ENCODE measurements at places on chromosomes 7 and 10.

DNA sequence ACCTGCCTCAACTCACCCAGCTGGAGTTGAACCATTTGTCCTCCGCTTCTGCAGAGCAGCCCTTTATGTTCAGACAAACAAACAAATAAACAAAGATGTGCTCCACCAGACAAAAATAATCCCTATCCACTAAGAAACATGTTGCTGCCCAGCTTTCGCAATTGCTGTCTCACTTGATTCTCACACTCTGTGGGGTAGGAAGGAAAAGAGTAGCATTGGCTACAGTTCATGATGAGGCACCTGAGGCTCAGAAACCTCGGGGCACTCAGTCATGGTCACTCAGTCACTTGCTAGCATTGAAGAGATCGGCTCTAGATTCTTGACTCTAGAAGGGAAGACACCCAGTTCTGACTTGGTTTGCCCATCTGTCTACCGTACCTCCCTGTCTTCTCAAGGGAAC, 88.0 kb upstream of the ZMIZ1 start:
- DNase-seq, result no peak

GRCh38 chr10:132740588-132740987, 45.4 kb downstream of the NKX6-2 start:
- no peak for DNase-seq

GRCh38 chr10:28938745-28939144, 261.4 kb downstream of the BAMBI start:
- no peak for DNase-seq

GRCh38 chr10:126519185-126519584, 130.9 kb upstream of the ADAM12 start:
- no peak for DNase-seq

GRCh38 chr10:5500162-5500670, 846 bp upstream of the CALML5 start:
- no peak for DNase-seq

- no peak for DNase-seq
These were observed 24.9 kb downstream of the PRLHR start for GRCh38 chr10:118570591-118570990.

GRCh38 chr10:100419911-100420449, 42.8 kb upstream of the WNT8B start:
- no peak for DNase-seq

GRCh38 chr10:32114508-32114907, 58.3 kb upstream of the KIF5B start:
- DNase-seq, result no peak

DNA sequence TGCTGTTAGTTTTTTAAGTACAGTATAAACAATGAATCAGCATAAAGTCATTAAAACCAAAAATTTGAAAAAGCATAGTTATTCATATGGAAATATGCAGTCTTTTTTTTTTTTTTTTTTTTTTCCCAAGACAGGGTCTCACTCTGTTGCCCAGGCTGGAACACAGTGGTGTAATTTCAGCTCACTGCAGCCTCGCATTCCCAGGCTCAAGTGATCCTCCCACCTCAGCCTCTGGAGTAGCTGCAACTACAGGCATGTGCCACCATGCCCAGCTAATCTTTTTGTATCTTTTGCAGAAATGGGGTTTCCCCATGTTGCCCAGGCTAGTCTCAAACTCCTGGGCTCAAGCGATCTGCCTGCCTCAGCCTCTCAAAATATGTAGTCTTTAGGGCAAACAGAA, 182.0 kb downstream of the SEMA3E start:
- DNase-seq, result no peak

DNA sequence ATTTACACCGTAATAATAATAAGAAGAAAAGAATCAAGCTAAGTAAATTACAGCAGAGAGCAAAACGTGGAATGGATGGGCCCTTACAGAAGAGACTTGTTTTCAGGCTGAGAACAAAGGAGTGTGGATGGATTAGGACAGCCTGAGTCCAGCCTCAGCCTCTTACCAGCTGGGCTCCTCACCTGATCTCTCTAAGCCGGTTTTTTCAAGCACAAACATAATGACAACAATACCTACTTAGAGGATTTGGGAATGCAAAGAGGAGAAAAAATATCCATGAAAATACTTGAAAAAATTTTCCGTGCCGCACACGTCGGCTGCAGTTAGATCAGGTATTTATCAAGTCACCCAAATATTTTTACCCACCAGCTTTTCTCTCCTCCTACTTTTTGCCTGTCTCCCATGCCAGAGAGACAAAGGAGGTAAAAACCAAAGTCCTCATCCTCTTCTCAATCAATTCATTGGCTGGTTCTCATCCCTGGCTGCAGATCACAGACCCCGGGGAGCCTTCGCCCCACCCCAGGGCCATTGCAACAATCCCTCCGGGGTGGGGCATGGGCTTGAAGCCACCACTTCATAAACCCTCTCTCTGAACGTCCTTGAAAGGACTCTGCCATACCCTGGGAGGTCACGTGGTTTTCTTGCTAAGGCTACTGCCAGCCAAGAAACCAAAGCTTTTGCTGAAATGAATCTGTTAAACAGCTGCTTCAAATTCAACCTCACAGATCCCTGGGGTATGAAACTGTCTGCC, 29.7 kb upstream of the GTF2I start:
- peak; percentile 45 for DNase-seq

- DNase-seq, result no peak
These were observed 22.1 kb upstream of the SLIT1 start for GRCh38 chr10:97207756-97208346.

DNA sequence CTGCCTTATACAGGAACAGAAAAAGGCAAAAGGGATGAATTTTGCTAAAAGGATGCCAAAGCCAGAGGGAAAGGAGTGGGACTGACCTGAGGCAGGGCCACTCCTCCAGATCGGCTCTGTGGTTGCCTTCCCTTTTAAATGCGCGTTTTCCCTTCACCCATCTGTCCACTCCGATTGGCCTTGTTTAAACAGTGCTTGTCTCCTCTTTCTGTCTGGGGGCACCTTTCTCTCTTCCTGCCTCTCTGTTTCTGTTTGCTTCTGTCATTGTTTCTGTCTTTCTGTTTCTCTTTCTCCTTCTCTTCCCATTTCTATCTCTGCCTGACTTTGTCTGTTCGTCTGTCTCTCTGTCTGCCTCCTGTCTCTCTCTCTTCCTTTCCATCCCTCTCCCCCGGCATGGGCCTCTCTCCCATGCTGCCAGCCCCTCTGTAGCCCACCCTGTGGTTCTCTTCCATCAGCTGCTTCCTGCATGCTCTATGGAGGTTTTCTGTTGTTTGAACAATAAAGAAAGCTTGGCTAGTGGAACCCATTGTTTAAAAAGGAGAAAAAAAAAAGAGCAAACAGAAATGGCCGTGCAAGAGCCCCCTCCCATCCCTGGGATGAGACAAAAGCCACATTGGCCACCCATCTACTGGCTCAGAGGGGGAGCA, 29.5 kb upstream of the HSPB1 start:
- DNase-seq, result no peak

DNA sequence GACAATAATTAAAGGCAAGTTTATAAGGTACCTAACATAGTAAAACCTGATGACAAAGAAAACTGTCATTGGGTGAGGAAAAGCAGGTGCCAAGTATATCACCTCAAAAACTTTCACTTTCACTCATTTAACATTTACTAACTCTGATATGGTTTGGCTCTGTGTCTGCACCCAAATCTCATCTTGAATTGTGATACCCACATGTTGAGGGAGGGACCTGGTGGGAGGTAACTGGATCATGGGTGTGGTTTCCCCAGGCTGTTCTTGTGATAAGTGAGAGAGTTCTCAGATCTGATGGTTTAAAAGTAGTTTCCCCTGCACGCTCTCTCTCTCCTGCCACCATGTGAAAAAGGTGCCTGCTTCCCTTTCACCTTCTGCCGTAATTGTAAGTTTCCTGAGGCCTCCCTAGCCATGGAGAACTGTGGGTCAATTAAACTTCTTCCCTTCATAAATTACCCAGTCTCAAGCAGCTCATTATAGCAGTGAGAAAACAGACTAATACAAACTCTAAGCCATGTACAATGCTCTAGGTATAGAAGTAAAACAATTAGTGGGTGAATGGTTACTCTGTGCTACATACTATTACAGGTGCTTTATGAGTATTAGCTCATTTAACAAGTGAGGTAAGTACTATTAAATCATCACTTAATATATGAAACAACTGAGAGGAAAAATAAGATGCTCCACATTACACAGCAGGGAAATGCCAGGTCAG, 199.0 kb downstream of the CHCHD3 start:
- DNase-seq, result no peak

DNA sequence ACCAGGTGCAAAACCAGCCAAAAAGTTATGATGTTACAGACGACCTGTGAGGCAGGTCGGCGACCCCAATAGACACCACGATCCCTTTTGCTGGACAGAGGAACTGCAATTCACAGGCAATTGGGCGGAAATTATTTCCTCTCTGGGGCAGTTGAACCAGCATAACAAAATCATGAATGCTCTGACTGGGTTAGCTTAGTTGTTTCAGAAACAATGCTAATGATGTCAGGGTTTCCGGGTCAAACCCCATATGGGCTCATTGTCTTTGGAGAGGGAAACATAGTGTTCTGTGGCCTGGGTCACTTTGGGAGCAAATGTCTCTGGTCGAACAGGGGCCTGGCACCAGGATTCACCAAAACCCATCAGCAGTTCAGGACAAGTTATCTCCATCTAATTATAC, 669.1 kb upstream of the NRP1 start:
- no peak for DNase-seq

- DNase-seq, result no peak
These were observed 414.2 kb upstream of the SEMA3C start for GRCh38 chr7:81333004-81333403.

- DNase-seq, result no peak
These were observed 236.9 kb upstream of the CELF2 start for GRCh38 chr10:10780746-10781145.
